Stimulated activated memory B cell treated with anti-CD40 and anti-IgM and Interleukin-4, amounts not matched to agents 10 μg/mL and 1 μg/mL and 100 μg/mL, for 72 hours (primary cell): ENCODE measurements at places on chromosomes 12 and 14.

DNA sequence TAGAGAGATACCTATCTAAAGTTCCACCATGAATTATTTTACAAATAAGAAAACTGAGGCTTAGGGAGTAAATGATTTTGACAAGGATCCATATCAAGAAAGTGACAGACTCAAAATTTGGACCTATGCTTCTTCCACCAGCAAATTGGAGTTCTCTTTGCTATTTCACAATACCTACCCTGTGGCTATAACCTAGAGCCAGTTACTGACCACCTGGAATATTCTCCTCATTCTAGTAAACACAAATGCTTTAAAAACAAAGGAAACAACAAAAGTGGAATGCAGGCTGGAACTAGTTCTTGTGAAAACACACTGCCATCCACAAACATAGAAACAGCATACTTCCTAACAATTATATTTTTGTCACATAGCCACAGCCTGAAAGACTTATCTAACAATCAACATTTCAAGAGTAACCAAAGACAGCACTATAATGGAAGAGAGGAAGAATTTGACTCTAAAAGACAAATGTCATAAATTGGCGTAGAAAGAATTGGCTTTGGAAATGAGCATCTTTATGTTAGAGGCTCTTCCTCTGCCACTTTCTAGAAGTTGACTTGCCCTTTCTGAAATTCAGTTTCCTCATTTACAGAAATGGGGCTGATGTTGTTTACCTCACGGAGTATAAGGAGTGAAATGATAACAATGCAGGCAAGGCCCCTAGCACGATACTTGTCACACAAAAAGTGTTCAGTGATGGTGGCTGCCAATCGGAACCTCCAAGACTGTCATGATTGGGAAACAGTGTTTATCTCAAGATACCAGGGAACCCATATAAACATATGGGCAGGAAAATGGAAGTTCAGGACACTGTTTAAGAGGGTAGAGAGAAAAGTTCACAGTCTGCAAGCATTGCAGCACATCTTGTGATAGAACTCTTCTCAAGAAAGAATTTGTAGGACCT is 138.6 kb upstream of the LGR5 start:
- no peak for ATAC-seq

GRCh38 chr12:112208301-112208910 is 83.0 kb downstream of the TRAFD1 start:
- ATAC-seq, result no peak

DNA sequence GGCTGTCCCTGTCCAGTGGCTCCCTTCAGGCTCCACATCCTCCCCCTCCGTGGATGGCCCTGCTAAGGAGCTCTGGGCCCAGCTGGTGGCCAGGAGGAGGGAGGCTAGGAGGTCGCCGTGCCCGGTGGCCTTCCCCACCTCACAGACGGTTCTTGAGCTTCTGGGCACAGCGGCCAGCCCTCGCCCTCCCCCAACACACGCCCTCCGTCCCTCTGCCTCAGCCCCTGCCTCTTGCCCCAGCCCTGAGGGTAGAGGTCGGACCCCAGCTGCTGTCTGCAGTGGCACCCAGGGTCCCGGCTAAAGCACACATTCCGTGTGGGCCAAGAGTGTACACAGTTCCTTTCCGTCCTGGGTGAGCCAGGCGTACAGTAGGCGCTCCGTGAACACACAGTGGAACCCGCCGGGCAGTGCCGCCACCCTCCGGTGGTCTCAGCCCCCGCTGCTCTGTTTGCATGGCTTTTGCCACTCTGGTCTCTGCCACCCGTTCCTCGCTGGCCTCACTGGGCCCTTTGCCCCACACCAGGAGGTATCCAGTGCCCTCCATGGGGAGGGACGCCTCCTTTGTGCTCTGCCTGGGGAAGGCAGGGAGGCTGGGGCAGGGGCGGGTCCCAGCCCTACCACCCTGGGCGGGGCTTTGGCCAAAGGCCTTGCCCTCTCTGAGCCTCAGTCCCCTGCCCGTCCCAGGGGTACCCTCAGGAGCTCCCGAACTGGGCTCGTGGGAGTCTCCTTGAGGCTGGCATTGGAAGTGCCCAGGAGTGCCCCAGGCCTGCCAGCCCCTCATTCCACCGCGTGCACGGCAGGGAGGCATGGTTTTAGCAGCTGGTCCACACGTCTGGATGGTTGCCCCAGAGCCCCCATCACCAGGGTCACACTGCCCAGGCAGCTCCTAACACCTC is 13.0 kb downstream of the TRMT61A start:
- ATAC-seq, result no peak

DNA sequence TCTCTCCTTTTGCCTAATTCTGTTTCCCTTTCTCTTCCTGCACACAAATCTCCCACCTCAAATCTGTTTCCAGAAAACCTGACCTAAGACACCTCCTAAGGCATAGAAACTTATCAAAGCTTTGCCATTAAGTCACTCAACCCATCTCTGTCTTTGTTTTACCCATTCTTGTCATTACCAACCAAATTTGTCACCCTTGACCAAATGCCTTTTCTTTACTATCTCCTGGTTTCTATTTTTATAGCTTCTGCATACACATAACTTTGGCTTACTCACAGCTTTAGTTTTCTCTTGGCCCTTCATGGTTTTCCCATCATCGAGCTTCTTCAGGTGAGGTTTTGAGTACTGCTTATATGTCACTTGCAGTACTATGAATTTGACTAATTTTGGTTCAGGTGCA is 184.2 kb downstream of the BCAT1 start:
- no peak for ATAC-seq

DNA sequence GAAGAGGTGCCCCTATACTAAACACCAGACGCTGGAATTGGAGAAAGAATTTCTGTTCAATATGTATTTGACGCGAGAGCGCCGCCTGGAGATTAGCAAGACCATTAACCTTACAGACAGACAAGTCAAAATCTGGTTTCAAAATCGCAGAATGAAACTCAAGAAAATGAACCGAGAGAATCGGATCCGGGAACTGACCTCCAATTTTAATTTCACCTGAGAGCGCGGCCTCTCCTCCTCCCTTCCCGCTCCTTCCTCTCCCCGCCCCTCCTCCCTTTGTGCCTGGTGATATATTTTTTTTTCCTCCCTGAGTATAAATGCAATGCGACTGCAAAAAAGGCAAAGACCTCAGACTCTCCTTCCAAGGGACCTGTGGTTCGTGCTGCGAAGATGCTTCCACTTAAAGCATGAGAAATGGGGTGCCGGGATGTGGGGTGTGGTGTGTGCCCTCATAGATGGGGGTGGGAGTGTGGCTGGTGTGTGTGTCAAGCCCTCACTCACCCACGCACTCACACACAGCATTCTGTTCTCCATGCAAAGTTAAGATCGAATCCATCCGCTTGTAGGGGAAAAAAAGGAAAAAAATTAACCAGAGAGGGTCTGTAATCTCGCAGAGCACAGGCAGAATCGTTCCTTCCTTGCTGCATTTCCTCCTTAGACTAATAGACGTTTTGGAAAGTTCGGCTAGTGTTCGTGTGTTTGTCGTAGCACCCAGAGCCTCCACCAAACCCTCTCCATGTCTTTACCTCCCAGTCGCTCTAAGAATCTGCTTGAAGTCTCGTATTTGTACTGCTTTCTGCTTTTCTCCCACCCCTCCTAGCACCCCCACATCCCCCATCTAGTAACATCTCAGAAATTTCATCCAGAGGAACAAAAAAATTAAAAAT is 4.5 kb downstream of the HOXC10 start:
- ATAC-seq, result no peak

DNA sequence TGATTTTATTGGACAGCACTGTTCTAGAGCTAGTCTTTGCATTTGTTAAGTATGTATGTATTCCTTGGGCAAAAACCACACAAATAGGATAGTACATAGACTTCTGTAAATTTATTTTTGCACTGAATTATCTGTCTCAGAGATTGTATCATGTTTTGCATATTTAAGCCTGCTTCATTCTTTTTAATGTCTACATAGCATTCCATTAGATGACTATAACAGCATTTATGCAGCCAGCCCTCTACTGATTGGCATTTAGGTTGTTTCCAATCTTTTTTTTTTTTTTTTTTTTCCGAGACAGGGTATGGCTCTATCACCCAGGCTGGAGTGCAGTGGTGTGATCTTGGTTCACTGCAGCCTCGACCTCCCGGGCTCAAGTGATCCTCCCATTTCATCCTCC is 34.5 kb downstream of the SYNDIG1L start:
- ATAC-seq, result no peak

DNA sequence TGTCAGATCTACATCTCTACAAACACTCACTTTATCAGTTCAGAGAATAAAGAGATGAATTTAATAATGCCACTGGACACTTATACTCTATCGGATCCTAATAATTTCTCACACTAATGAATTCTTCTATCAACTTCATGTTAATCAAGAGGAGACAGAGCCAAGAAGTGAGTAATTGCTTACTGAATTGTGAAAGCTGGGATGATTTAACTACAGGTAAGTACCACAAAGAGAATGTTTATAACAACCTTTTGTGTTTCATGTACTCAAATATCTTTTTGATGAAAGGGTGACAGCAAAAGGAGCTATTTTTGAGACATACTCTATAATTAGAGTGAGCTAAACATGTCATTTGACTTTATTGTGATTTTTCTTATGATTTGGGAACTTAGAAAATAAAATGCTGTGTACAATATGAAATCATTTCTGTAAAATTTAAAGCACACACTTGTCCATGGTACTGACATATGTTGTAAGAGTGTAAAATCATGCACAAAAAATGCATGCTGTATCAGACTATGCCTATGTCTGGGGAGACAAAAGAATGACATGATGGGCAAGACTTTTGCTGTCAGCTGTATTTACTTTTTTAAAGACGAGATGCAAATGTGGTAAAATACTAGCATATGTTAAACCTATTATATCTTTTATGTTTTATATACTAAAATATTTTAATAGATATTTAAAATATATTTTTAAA is 361.2 kb downstream of the CCER1 start:
- no peak for ATAC-seq

DNA sequence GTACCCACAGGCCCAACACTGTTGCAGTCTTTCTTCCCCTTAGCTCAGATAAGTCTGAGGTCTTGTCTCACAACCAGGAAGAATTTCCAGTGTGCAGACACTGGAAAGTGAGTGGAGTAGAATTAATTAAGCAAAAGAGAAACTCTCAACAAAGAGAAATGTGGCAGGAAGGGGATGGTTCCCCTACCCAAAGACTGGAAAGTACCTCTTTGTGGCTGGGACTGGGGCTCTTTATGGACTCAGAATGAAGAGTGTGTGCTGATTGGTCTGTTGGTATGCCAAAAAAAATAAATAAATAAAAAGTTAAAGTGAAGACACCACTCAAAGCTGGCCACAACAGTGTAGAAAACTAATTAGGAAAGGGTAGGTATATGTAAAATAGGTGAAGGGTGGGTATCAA is 26.4 kb downstream of the GLIPR1L1 start:
- ATAC-seq, result no peak

DNA sequence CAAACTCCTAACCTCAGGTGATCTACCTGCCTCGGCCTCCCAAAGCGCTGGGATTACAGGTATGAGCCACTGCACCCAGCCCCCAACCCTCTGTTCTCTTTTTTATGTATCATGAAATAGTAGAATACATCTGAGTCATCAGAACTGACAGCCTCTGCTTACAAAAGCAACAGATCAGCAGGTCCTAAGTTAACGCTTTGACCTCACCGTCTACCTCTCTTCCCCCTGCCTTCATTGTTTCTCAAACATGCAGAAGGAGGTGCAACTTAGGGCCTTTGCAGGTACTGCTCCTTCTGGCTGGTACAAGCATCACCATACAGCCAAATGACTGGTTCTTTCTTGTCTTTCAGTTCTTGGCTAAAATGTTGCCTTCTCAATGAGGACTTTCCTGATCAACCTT is 249.2 kb downstream of the PAWR start:
- ATAC-seq, result no peak

DNA sequence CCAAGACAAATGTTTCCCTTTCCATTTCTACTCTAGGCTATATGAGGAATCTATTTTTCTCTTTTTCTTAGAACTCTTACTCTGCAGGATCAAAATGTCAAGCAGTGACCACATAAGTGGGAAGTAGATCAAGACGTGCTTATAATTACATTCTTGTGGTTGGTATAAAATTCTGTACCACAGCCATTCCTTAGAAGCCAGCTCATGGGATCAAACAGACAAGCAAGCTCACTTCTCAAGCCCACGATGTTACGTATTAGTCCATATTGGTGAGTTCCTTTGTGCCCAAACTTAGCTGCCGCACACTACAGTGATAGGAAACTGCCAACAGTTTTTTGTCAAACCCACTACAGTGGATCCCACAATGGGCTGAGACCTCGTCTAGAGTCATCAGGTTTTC is 53.4 kb downstream of the IFNG start:
- no peak for ATAC-seq

DNA sequence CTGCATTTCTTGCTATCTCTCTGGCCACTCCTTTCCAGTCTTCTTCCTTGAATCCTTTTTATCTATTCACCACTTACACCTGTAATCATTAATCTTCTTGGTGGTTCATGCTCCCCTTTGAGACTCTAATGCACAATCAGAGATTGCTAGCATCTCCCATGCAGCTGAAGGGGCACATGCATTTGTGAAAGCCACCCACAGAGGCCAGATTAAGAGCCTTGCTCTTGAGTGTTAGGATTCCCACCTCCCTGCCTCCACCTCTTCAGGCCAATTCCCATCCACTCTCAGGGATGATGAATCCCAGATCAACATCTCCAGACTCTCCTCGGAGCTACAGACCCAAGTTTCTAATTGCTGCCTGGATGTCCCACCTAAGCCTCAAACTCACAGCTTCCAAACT is 19.4 kb upstream of the KRT18 start:
- no peak for ATAC-seq

- ATAC-seq, result no peak
Measured at GRCh38 chr12:47570151-47570550, 135.7 kb downstream of the RPAP3 start.

GRCh38 chr12:22856178-22856577 is 231.2 kb downstream of the ETNK1 start:
- no peak for ATAC-seq

- no peak for ATAC-seq
Measured at GRCh38 chr14:91453744-91454143, 36.1 kb upstream of the CCDC88C start.

DNA sequence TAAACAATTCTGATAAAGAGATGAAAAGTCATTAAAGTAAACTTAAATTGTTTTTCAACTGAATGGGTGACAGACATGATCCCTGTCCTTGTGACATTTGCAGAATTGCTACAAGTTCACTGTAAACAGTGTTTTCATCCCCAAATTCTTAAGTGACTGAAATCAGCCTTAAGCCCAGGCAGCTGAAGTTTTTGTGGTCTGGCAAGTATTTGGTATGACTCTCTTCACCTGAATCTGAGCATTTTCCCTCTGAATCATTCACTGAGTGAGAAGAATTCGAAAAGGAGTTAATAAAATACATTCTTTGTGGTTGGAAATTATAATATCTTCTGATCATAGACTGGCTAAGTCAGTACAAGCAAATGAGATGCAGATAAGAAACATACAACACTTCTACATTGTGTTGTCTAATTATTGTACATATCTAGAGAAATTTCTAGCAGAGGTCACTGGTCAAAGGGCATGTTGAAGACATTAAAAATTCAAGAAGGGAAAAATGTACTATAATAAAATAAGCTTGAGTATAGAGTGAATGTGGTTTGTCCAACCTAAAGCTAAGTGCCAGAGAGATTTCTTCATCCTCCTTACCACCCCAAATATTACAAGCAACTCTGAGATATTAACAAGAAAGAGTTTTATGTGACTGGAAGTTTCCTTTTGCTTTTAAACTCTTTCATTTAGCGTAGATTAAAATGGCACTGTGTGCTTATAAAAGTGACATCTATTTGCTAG is 177.8 kb upstream of the DIO2 start:
- ATAC-seq, result no peak
